ENCODE measurements at places on chromosomes 6 and 20.

- DNase-seq, result peak; percentile 8
These were observed 14.2 kb downstream of the ARID1B start for GRCh38 chr6:156791320-156791850.

GRCh38 chr20:24679448-24680047 is 210.1 kb downstream of the SYNDIG1 start:
- no peak for DNase-seq

GRCh38 chr6:132199343-132199742 is 201.9 kb downstream of the MOXD1 start:
- peak; percentile 79 for DNase-seq

- no peak for DNase-seq
These were observed 63.7 kb downstream of the DHX35 start for GRCh38 chr20:39025883-39026282.

GRCh38 chr20:44810391-44811149 is at the start of gene RIMS4:
Gene RIMS4, minus strand, starts transcription at chr20:44810546. Its CDS starts 275 bp downstream, at chr20:44810271.
- no peak for DNase-seq

- no peak for DNase-seq
These were observed 66.5 kb upstream of the TENT5A start for GRCh38 chr6:81818901-81819361.

DNA sequence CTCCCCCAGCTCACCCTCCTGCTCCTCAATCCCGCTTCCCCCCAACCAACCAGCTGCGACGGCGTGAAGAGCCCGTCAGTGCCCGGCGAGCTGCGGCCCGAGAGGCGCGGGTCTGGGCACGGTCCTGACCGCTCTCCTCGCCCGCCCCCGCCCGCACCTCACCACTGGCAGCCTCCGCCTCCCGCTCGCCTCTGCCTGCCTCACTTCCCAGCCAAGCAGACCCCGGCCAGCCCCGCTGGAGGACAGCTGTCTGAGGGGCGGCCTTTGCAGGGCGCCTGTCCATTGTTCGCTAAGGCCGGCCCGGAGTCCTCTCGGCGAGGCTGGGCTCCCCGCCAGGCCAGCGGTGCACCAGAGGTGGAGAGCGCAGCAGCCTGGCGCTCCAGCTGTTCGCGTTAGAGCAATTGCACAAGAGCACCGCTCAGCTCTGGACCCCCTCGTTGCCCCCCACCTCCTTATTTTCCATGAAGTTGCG is 1.3 kb downstream of the SOBP start:
- peak; percentile 26 for DNase-seq

- DNase-seq, result no peak
These were observed 12.9 kb downstream of the SOD2 start for GRCh38 chr6:159680104-159680503.

GRCh38 chr20:4635781-4636180 is 85.9 kb upstream of the PRND start:
- DNase-seq, result no peak

GRCh38 chr6:151179321-151179720 is 60.4 kb upstream of the AKAP12 start:
- DNase-seq, result peak; percentile 79

DNA sequence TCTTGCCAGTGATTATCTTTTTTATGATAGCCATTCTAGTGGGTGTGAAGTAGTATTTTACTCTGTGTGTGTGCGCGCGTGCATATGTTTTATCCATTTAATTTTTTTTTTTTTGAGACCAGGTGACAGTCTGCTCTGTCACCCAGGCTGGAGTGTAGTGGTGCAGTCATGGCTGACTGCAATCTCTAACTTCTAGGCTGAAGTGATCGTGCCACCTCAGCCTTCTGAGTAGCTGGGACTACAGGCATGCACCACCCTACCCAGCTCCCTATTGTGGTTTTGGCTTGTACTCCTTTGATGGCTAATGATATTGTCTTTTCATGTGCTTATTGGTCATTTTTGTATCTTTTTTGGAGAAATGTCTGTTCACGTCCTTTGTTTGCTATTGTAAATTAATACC is 33.3 kb downstream of the ITCH start:
- no peak for DNase-seq

GRCh38 chr20:42401613-42402012 is 783.4 kb upstream of the CHD6 start:
- no peak for DNase-seq

- DNase-seq, result no peak
These were observed 61.2 kb downstream of the RPP40 start for GRCh38 chr6:4942673-4943009.

- no peak for DNase-seq
These were observed 34.4 kb downstream of the RRBP1 start for GRCh38 chr20:17647391-17648314.

DNA sequence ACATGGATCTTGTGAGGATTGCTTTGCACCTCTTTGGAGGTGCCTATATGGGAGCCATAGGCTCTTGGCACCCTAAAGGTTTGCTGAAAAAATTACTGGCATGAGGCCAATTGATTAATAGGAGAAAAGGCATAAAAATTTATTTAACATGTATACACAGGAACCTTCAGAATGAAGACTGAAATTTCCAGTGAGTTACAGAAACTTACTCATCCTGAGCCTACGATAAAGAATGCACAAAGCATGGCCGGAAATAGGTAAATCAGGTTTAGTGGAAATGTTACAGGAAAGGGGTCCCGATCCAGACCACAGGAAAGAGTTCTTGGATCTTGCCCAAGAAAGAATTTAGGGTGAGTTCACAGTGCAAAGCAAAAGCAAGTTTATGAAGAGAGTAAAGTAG is 625.3 kb downstream of the MMUT start:
- DNase-seq, result no peak

GRCh38 chr20:14521016-14521415 is 183.6 kb upstream of the FLRT3 start:
- DNase-seq, result no peak

GRCh38 chr6:31525932-31526591 is 2.7 kb upstream of the MCCD1 start:
- peak; percentile 60 for DNase-seq

- peak; percentile 66 for DNase-seq
These were observed 200.0 kb upstream of the SULF2 start for GRCh38 chr20:47985092-47985850.

DNA sequence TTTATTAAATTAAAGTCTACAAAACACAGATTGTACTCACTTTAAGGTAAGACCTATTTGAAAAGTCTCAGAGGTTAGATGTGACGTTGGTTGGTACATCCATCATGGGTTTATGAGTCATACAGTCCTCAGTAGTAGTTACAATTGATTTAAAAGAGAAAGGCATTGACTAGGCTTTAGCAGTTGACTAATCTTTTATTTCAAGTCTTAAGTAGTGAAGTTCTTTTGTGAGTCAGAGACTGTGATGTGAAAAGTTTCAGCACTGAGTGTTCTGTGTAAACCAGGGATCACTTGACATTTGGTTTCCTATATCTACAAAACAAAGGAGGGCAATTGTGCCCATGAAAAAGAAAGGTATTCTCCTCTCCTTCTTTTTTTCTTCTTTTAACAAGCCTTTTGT is 221.3 kb downstream of the GRIK2 start:
- peak; percentile 26 for DNase-seq

DNA sequence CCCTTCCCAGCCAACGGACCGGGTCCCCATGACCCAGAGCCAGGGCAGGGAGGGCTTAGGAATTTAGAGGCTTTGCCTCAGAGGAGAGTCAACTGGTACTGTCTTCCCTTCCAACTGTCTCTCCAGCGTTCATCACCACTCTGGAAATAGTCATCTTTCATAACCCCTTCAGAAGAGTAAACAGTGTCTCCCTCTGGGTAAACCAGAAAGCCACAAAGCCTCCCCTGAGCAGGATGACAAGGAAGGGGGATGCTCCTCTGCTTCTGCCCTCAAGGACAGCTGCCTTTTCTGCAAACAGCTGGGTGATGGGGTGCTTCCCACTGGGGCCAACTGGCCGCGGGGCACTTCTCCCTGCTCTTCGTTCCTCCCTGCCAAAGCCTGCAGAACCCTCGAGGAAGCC is 90.1 kb downstream of the PSMG4 start:
- no peak for DNase-seq
